ENCODE measurements at places on chromosomes 7 and 10.

DNA sequence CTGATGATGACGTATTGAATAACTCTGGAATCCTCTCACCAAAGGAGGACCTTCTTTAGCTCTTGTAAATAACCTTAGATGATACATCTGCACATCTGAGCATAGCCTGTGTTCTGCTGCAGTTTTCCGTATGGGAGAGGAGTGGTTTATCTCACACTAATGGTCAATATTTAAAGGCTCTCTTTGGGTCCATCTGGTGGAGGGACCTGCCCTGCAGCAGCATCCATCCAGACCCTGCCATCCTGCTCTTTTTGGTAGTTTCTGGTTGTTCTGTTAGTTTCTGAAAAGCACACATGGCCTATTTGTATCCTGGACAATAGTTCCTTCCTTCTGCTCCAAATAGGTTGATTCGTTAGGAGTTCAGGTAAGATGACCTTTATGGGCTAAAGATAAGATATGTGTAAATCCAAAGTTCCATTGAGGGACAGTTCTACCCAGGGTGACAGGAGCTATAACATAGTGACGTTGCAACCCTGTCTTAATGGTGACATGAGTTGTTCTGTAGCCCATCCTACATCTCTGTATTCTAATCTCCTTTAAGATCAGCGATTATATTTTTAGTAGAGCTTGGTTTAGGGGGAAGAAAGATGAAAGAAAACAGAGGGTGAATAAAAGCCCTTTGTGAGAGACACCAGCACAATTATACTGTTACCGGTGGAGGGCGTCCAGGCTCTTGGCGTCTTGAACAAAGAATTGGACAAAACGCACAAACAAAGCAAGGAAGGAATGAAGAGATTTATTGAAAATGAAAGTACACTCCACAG, 60.0 kb upstream of the KLF14 start:
- no peak for DNase-seq

GRCh38 chr7:55366461-55367070, 1.4 kb downstream of the LANCL2 start:
- no peak for DNase-seq

DNA sequence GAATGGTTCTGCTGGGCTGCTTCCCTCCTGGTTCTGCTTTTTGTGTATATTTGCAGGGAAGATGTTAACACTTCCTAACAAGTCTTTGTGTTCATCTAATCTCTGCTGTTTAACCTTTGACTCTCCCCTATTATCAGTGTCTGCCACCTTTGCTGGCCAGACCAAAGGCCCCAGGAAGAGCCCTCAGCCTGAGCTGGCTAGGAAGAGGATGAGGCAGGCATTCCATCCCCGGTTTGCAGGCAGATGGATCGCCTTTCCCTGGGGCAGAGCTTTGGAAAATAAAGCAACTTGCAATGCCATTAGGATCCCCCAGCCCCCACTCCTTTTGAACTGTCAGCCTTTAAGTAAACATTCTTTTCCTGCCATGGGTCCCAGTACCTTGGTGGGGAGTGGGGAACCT, 19.0 kb downstream of the DPCD start:
- no peak for DNase-seq

DNA sequence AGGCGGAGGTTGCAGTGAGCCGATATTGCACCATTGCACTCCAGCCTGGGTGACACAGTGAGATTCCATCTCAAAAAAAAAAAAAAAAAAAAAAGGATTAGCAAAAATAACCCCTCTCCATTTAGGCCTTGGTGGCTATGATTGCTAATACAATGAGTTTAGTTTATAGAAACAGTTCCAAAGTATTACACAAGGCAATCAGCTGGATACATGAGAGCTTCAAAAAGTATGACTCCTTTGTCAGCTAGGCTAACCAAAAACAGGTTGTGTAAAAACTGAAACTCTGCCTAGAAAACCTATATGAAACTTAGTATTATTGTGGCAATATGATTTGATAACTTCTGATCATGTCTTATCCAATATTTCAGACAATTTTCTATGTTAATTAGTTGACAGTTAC, 57.2 kb downstream of the SUGCT start:
- DNase-seq: no peak

DNA sequence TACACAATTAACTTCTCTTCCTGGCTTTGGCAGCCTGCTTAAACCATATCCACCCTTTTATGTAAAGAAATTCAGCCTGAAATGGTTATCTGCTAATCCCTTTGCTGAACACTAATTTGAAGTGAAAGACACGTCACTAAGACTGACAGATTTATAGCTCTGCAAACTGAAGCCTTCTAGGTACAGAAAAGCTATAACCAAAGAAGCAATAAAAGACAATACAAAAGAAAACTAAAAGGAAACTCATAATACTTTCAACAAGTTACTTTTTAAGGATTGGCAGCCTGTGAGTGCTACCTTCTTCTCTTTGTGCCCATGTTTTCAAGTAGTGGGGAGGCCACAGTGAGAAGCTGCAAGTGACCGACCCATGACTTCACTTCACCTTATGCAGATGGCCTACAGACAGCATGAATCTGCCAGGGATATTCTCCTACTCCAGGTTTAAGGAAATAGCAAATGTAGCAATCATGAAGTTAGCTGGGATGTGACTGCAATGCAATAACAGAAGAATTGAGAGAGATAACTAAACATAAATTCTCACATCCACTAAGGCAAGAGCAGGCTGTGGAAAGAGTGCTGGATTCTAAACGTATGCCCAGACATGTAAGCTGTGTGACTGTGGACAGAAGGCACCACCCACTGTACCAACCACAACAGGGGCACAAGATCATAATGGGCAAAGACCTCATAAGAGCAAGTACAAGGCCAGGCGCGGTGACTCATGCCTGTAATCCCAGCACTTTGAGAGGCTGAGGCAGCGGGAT, 10.7 kb upstream of the SPOCK2 start:
- DNase-seq: no peak

- DNase-seq: no peak
These were observed 202.2 kb downstream of the TMEM178B start for GRCh38 chr7:141276031-141276430.

DNA sequence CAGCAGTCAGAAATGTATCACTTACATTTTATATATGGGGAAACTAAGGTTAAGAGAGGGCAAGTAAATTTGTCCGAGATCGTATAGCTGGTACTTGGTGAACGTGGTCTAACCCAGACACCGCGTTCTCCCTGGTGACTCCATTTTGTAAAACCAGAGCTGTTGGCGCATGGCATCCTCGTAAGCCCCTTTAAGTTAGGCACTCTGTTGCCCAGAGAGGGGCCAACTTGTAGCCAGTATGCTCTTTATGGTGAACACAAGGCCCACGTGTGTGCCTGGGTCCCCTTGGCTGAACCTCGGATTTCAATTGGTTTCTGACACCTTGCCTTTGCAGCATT, 39.7 kb upstream of the ZNF518A start:
- no peak for DNase-seq

GRCh38 chr7:141294143-141294829, 220.4 kb downstream of the TMEM178B start:
- DNase-seq: no peak

GRCh38 chr10:92873029-92873428, 24.7 kb downstream of the EXOC6 start:
- DNase-seq: no peak

- no peak for DNase-seq
These were observed 43.3 kb upstream of the MTURN start for GRCh38 chr7:30091491-30091912.

GRCh38 chr7:2607122-2607922, 24.5 kb upstream of the TTYH3 start:
- no peak for DNase-seq

DNA sequence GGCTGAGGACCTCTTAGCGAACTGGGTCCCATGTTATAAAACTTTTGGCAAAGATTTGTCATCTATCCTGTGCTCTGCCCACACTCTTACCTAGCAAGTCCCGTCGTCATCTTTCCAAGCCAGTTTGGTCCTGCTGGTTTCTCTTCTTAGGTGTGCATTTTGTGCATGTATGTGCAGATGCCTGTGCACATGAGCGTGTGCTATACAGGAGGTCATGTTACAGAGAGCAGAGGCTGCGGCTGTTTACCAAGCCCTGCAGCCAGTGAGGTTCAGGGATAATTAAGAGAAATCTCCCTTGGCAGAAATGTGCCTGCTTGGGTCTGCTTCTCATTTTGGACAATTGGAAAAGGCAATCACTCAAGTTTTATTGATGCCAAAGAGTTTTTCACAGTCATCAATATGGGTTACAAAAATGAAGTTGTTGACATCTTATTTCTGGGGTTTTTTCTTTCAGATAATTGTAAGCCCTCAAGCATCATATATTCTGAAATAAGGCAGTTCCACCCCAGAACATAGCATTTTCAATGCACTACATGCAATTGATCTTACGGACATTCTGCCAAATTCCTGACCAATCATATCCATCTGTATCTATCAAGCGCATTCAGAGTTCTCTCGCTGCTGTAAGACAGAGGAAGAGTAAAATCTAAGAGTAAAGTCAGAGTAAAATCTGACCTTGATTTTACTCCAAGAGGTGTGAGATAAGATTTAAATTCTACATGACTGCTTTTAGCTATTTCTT, 361.4 kb upstream of the ZNF32 start:
- DNase-seq: no peak

DNA sequence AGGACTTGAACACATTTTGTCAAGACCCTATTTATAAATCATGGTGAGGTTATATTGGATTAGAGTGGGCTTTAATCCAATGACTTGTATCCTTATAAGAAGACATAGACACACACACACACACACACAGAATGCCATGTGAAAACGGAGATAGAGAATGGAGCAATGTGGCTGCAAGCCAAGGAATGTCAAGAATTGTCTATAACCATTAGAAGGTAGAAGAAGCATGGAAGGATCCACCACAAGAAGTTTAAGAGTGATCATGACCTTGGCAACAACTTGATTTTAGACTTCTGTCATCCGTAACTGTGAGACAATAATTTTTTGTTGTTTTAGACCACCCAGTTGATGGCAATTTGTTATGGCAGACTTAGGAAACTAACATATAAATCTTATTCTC, 514.2 kb downstream of the TFEC start:
- no peak for DNase-seq

GRCh38 chr7:65254061-65254460, 119.6 kb upstream of the ZNF92 start:
- DNase-seq: no peak

- DNase-seq: no peak
These were observed 12.0 kb upstream of the GLCCI1 start for GRCh38 chr7:7956531-7957128.

DNA sequence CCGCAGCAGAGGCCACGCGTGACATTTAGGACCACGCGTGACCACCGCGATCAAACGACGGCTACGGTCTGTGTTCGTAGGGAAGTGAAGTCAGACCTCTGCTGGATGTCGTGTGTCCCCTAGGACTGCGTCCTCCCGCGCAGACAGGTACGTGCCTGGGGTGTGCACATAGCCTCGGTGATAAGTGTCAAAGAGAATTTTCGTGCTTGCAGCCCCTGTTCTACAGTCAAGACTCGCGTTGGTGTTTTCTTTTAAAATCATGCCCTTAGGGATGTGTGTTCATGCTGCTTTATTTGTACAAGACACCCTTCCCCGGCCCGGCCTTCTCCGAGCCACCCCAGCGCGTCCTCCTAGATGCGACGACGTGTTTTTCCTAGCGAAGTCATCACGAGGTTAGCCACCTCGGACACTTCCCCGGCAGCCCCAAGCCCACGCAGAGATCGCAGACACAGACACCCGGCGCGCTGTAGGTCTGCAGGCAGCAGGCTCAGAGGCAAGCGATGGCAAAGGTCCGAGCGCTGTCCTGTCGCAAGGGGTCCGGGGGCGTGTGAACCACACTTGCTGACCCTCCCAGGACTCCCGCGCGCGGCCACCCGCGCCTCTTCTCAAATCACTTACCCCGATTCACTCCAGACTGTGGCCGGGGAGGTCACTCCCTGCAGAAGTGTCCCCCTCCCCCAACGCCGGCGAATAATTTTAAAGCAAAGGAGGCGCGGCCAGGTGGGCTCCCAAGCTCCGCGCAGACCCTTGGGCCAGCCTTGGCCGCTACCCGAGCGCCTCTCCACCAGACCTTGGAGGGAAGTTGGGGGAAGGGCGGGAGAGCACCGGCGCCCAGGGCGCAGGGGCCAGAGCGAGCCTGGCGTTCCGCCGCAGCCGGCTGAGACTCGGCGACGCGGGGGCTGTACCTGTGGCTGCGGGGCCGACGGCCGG, 552 bp downstream of the MKX start:
- peak; percentile 24 for DNase-seq

DNA sequence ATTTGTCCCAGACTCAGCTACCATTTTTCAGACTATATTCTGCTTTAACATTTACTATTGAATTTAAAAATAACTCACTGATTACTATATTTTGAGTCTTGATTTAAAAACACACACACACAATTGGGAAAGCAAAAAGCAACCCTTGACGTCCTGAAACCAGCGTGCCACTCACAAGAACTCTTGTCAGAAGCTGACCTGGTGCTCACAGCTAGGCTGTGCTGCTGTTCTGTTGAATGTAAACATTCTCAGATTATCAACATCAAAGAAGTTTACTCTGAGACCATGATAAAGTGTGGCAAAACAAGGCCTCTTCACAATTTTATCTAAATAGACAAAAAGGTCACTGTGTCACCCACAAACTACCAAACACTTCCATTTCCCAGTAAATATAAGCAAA, 62.6 kb upstream of the CACNA2D1 start:
- no peak for DNase-seq

GRCh38 chr10:3412071-3412582, 239.5 kb upstream of the PITRM1 start:
- no peak for DNase-seq

- no peak for DNase-seq
These were observed 70.6 kb downstream of the PIP4K2A start for GRCh38 chr10:22643775-22644174.

GRCh38 chr7:124914298-124914697, 15.3 kb downstream of the POT1 start:
- no peak for DNase-seq

DNA sequence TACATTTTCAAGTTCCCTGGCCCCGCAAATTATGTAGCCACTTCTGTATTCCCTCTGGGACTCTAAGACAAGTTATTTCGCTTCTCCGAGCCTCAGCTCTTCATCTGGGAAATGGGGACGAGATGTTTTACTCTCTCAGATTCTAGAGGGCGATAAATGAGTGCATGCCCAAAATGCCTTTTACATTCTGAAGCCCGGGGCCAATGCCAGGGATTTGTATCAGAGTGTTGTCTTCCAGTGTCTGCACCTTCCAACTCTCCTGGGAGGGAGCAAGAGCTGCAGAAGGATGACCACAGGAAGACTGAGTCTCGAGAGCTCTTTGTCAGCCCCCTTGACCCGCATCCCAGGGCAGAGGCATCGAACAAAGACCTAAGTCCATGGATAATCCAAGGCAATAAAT, 39.9 kb downstream of the BUB3 start:
- no peak for DNase-seq

All from central memory CD4-positive, alpha-beta T cell (primary cell).